ENCODE measurements at places on chromosomes 6 and 20.

GRCh38 chr6:14466278-14466677, 348.7 kb downstream of the CD83 start:
- no peak for DNase-seq

DNA sequence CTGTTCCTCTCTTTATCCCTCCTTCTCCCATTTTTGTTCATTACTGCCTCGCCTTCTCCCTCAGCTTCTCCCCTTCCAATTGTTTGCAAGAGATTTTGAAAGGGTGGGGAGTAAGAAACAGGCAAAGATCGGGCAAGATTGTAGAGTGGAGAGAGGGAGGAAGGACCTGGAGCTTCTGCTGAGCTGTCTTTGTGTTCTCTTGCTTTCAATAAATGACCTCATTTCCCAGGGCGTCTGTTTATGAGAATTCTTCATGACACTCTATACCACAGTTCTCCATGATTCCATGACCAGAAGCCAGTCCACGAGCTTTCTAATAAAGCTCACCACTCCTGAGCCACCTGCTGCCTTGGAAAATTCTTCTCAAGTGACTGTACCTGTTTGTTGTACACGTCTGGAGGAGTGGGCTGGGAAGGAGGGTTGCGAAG, 50.0 kb upstream of the PLEKHG1 start:
- DNase-seq, result no peak

DNA sequence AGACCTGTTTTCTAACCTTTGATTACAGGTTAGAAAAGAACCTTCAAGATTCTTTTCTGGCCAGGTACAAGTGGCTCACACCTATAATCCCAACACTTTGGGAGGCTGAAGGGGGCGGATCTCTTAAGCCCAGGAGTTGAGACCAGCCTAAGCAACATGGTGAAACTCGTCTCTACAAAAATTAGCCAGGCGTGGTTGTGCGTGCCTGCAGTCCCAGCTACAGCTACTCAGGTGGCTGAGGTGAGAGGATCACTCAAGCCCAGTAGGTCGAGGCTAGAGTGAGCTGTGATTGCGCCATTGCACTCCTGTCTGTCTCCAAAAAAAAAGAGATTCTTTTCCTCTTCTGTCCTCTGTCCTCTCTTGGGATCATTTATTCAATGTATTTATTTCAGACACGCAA, 14.5 kb downstream of the PPIL1 start:
- no peak for DNase-seq

- DNase-seq, result no peak
Observed at GRCh38 chr20:41643504-41643938, 25.3 kb upstream of the CHD6 start.

- no peak for DNase-seq
Observed at GRCh38 chr20:21146215-21146614, 20.3 kb downstream of the KIZ start.

- no peak for DNase-seq
Observed at GRCh38 chr20:24501764-24502556, 32.5 kb downstream of the SYNDIG1 start.

GRCh38 chr20:13857961-13858360, 73.1 kb downstream of the NDUFAF5 start:
- DNase-seq, result no peak

Data from activated T-helper 1 cell treated with anti-CD3 and anti-CD28 coated beads, Interleukin-2, amount 50 U/mL, for 16 hours (primary cell).